Left hindlimb (tissue), 1 donor: ENCODE measurements at places on chromosomes 6 and 20.

- DNase-seq, result no peak
Observed at GRCh38 chr6:21381331-21381963, 212.1 kb upstream of the SOX4 start.

DNA sequence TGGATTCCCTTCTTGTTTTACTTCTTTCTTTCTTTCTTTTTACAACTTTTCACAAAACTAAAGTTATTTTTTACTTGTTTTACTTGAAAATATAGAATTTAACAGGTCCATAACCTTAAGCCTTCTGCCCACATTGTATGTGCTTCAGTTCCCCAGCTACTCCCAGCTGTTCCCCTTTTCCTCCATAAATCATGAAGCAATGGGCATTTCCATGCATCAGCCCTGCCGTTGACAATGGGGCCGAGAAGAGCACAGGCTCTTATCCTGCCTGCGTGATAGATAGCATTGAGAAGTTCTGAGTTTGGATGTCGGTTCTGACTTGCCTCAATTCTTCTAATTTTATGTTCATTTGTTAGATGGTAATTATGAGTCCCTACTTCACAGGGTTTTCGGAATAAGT, 583.8 kb downstream of the CDH26 start:
- no peak for DNase-seq

- DNase-seq, result no peak
Observed at GRCh38 chr6:167797476-167798265, 29.0 kb upstream of the AFDN start.

- peak; percentile 47 for DNase-seq
Observed at GRCh38 chr6:165245287-165245686, 64.1 kb downstream of the C6orf118 start.

DNA sequence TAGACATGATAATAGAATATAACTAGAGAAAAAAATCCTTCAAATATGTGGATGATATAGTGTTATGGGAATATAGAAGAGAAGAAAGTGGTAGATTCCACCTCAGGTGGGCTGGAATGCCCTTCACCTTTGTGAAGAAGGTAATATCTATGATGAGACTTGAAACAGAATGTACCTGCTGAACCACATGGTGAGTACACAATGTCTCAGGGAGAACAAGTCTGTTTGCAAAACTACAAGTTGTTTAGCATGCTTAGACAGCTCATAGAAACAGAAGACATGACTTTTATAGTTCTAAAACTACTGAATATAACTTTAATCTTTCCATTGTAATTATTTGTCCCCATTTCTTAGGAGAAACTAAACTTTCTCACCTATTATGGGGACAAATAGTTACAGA, 12.2 kb downstream of the C6orf58 start:
- DNase-seq, result no peak

- no peak for DNase-seq
Observed at GRCh38 chr6:32483968-32484613, 44.4 kb downstream of the HLA-DRA start.

GRCh38 chr20:37523911-37524700, 3.1 kb downstream of the NNAT start:
- DNase-seq, result peak; percentile 62

DNA sequence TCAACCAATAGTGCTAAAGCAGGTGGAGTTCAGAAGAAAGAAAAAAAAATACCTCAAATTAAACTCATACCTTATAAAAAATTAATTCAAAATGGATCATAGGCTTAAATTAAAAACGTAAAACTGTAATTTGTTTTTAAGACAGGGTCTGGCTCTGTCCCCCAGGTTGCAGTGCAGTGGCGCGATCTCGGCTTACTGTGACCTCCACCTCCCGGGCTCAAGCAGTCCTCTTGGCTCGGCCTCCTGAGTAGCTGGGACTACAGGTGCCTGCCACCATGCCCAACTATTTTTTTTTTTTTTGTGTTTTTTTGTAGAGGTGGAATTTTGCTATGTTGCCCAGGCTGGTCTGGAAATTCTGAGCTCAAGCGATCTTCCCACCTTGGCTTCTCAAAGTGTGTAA, 111.6 kb downstream of the HDGFL1 start:
- DNase-seq, result no peak

DNA sequence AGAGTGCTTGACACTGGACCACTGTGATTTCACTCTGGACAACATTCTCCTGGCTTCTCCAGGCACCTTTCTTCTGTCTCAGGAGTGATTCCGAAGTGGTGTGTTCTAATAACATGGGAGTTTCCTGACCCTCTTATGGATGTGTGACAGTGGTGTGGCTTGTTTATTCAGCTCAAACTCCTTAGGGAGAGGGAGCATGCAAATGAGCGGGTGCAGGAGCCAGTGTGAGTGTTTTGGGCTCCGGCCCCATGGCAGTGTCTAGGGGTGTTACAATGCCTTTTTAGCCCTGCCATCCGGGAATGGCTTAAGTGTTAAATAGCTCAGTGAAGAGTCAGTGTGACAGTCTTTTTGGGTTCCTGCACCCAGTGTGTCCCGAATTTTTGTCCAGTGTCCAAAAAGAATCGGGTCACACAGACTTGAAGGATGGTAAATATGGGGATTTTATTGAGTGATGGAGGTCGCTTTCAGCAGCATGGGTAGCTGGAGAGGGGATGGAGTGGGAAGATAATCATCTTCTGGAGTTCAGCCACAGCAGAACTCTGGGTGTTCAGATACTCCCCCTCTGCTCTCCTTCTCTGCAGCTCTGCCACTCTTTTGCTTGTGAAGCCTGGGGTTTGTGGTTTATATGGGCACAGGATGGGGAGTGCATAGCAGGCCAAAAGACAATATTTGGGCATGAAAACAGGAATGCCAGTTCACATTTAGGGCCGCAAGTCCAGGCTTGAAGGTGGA, 928.9 kb upstream of the CITED2 start:
- no peak for DNase-seq

DNA sequence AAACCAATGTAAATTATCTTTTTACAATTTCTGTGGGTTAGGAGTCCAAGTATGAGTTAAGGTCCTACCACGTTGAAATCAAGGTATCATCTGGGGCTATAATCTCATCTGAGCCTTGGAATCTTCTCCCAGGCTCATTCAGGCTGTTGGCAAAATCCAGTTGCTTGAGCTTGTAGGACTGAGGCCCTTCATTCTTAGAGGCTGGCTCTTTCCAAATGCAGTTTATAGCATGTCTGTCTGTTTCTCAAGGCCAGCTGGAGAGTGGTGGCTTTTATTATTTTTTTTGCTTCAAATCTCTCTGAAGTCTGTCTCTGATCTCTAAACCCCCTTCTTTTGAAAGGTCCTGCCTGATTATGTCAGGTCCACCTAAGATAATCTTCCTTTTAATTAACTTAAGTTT, 177.2 kb upstream of the ASCC3 start:
- no peak for DNase-seq

DNA sequence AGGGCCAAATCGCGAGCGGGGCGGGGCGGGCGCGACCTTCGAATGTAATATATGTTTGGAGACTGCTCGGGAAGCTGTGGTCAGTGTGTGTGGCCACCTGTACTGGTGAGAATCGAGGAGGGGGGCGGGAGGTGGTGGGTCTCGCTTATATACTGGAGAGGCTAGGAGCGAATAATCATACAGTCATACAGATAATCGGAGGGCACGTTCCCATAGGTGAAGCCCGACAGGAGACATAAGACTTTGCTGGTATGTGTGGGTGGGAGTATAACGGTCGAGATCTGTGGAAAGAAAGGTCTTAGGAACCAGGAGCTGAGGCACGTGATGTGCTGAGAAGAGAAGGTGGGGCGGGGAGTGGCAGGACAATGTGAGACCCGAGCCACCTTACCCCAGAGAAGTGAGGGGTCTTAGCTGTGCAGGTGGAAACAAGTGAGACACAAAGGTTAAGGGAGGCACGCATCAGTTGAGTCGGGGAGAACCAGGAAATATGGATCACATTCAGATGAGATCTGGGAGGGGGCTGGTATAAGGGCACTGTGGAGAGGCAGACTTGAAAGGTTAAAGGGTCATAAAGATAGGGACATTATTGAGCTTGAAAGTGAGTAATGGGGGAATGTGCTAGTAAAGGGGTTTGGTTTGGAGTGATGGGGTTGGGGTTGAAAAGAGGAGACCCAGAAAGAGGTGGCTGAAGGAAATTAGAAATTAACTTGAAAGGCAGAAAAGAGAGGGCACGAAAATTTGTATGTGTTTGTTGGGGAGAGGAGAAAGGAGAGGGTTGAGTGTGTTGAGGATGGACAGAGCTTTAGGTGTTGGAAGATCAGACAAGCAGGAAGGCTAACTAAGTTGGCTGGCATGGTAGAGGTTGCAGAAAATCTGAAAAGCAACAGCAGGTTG, 589 bp downstream of the RNF5 start:
- DNase-seq, result no peak

GRCh38 chr20:59861401-59861800, 72.0 kb downstream of the SYCP2 start:
- no peak for DNase-seq

DNA sequence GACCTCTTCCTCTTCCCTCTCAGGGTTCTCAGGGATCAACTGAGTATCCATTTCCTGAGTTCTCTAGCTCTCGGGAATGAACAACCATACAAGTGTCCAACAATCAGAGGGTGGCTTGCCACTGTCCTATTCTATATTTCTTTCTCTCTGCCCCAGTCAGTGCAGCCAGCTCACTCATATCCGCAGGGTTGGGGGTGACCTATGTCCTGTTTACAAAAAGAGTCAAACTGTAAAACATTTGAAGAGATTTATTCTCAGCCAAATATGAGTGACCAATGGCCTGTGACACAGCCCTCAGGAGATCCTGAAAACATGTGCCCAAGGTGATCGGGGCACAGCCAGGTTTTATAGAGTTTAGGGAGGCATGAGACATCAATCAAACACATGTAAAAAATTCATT, 10.8 kb upstream of the BTN3A2 start:
- no peak for DNase-seq

DNA sequence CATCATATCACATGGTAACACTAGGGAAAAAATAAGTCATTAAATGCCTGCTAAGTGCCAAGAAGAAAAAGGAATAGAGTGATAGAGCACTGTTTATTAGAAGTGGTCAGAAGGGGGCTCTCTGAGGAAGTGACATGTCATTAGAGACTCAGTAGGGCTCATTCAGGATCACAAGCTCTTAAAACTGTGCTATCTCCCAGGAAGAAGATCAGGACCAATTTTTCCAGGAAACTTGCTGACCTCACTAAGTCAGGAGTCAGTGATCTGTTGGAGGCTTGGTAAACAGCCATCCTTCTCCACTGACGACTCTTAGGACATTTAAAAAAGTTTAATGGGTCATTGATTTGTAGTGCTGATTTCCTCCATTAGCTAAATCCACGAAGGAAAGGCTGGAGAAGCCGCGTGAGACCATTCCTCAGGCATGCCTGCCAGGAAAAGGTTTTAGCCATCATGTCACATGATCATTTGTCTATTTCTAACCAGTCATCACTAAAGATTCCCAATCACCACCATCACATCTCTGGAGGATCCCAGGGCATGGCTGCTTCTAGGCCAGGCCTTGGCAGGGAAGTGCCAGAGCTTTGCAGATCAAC, 5.9 kb upstream of the PTPN1 start:
- DNase-seq, result no peak

- no peak for DNase-seq
Observed at GRCh38 chr6:118197539-118197938, 290.5 kb downstream of the SLC35F1 start.

DNA sequence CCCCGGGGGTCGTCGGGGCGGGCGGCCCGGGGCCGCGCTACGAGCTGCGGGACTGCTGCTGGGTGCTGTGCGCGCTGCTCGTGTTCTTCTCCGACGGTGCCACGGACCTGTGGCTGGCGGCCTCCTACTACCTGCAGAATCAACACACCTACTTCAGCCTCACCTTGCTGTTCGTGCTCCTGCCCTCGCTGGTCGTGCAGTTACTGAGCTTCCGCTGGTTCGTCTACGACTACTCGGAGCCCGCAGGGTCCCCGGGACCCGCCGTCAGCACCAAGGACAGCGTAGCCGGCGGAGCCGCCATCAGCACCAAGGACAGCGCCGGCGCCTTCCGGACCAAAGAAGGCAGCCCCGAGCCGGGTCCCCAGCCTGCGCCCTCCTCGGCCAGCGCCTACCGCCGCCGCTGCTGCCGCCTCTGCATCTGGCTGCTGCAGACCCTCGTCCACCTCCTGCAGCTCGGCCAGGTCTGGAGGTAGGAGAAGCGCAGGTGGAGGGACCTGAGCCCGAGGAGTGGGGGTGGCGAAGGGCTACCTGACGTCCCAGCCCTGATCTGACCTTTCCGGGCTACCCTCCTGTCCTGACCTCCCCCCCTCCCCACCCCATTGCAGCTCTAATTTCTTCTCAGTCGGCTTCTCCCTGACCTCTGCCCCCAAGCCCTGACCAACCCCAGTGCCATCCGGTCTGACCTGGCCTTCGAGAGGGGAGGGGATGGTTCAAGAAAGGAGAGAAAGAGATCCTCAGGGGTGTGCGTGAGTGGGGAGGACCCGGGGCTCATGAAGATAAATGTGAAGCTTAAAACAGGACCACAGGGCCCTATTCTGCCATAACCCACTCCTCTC, 558 bp downstream of the XKR7 start:
- DNase-seq, result peak; percentile 89

GRCh38 chr6:42316981-42317380, 99.3 kb upstream of the MRPS10 start:
- DNase-seq, result no peak

GRCh38 chr6:159760602-159761057, 1.2 kb upstream of the ACAT2 start:
- DNase-seq, result no peak

DNA sequence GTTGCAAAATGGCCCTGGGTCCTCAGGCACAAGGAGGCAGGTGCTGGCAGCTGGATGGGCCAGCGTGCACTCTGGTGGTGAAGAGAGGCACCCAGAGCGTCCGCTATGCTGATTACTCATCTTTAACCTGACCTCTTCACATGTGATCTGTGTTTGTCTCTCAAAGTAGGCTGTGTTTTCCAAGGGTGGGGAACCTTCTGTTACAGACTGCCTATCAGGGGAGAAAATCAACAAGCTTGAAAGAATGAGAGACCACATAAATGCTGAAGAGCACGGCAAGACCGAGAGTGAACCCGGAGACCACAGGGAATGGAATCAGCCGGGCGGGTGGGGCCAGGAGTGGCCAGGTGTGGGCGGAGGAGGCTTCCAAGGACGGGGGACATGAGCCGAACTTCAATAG, 16.2 kb downstream of the BNIP5 start:
- no peak for DNase-seq

DNA sequence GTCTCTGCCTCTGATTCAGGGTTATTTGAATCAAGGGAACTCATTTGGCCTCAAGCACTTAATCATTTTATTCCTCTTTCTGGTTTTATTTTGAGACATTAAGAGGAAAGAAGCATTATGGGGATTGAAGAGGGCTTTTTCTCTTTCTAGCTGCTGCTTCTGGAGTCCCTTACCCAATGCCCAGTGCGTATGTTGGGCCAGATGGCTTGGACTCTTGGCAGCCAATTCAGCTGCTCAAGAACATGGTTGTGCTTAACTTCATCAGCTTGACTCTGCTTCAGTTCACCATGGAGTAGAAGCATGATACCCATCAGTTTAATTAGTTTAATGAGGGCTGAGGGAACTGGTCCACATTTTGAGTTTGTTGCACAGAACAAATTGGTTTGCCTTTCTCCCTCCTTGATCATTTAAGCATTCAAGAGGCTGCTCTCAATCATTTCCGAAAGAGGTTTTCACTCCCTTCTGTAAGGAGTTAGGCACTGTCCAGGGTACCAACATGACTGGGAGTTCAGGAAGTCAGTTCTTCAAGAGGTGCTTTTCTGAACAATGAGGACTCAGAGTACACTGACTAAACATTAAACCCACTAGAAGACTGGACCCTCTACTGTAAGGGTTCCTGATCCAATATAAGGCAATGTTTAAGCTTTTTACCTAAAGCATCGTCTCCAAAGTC, 14.6 kb downstream of the PDYN start:
- no peak for DNase-seq

- no peak for DNase-seq
Observed at GRCh38 chr6:36063318-36064060, 35.9 kb downstream of the MAPK14 start.
